ENCODE measurements at places on chromosomes 2 and 18.

GRCh38 chr18:34647251-34647650 is 62.8 kb upstream of the DTNA start:
- no peak for DNase-seq

GRCh38 chr18:70366670-70367069 is 77.8 kb downstream of the SOCS6 start:
- DNase-seq: no peak

GRCh38 chr2:47014564-47015051 is 99.0 kb upstream of the MCFD2 start:
- DNase-seq: no peak

DNA sequence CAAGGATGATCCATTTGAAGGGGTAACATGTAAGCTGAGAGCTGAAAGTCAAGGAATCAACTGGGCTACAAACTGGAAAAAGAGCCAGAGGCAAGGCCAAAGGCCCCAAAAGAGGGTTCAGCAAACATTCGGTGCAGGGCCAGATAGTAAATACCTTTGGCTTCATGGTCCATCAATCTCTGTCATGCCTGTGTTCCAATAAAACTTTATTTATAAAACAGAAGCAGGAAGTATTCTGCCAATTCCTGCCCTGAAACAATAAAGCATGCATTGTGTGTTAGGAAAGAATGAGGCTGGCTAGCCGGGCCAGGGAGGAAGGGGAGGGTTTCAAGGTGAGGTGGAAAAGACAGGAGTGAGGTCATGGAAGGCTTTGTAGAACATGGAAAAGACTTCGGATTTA is 107.1 kb downstream of the LBH start:
- DNase-seq: no peak

GRCh38 chr2:131152074-131152473 is 46.9 kb downstream of the PLEKHB2 start:
- DNase-seq: no peak

- no peak for DNase-seq
These were observed 87.0 kb downstream of the GALNT3 start for GRCh38 chr2:165706960-165707487.

GRCh38 chr2:44715671-44716081 is 225.8 kb upstream of the SIX3 start:
- DNase-seq: no peak

GRCh38 chr2:237431372-237431771 is 17.4 kb upstream of the COL6A3 start:
- DNase-seq: no peak

DNA sequence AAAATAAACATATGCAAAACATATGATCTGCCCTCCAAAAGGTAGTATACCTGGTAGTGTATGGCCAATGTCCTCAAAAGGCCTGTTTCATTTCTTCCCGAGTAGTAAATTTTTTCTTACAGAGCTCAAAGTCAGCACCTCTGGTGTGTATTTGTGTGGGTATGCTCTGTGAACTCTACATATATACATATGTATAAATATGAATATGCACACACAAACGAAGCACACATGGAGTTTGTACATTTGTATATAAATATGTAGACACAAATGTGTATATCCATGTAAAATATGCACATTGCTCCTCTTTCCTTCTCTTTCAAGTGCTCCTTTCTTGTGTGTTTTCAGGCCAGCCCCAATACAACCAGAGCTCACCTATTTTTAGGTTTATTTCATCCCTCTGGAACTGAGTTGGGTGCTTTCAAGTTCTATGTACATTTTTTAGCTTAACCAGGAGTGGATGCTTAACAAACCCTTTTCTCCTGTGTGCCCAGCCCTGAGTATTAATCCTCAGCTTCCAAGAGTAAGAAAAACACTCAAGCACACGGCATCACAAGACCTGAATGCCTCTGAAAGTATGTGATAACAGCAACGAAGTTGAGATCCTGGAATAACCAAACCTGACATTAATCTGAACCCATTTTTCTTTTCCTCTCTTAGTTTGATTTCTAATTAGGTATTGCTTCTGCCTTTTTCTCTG is 12.2 kb upstream of the GALNT5 start:
- no peak for DNase-seq

GRCh38 chr2:164913640-164914350 is 41.5 kb downstream of the SLC38A11 start:
- no peak for DNase-seq

DNA sequence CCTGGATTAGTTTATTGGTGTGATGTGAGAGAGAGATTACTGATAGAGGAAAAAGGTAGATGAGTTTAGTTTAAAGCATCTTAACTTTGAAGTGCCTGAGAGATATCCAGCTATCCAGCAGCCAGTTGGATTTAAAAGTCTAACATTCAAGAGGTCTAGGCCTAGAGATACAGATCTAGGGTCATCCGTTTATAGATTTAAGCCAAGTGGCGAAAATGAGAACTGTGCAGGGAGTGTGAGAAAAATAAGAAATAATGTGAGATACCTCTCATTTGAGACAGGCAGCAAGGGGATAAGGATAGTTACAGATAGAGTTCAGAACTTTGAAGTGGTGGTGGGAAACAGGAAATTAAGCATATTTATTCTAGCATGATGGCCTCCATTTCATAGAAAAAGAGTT is 5.3 kb upstream of the ORC2 start:
- DNase-seq: no peak
